ENCODE measurements at places on chromosomes 2 and 18.

DNA sequence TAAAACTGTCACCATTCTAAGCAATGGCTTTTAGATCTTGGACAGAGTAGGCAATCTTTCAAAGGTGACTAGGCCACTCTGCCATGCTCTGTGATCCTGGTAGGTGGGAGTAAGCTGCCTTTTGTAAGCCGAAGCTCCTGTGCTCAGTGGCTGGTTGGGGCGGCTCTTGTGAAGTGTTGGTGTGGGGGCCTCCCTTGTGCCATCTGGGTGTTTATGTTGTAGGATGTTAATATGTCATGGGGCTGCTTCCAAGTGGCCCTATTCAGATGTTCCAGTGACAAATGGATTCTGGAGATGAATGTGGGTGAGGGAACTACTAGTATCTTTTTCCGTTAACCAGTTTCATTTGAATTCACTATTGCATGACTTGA is 116.8 kb upstream of the SPRED2 start:
- DNase-seq, result no peak

- no peak for DNase-seq
These were observed 216.1 kb downstream of the TTC32 start for GRCh38 chr2:19685731-19686130.

- DNase-seq, result no peak
These were observed 1.1 kb upstream of the DGKD start for GRCh38 chr2:233353101-233353768.

DNA sequence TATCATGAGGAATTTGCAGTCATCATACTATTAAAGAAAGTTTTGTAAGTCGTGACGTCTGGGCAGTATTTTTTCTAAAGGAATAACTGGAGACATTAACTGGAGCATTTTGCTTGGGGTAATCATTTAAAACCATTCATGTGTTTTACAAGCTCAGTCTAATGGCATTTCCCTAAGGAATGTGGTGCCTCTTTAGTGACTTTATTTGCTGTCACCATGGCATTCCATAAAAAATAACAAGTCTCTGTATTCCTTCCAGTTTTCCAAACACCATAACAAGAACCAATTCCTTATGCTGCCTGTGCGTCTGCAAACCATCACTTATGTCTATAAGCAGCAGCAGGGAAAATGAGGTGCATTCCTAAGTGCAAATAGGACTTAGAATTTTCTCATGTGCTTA is 82.8 kb downstream of the EPB41L3 start:
- DNase-seq, result no peak

GRCh38 chr18:80120932-80121331 is 11.9 kb downstream of the ADNP2 start:
- no peak for DNase-seq

DNA sequence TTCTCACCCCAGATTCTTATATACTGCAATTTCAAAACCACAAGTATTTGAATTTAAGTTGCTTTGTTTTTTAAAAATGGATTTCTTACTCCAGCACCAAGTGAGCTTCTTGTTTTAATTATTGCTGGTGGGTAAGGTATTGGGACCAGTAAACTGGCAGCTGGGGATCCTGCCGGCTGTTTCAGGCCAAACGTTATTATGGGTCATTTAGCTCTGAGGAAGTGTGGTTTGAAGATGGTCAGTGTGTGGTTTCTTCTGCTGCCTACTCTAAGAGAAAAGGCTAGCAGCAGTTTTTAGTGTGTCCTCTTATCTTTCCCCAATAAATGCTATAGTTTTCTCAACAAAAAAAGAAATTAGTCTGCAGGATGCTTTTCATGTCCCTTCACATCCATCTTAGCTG is 30.6 kb downstream of the CFAP221 start:
- no peak for DNase-seq

- no peak for DNase-seq
These were observed 59.7 kb upstream of the DNMT3A start for GRCh38 chr2:25401307-25402026.

GRCh38 chr2:55478610-55479304 is 40.8 kb upstream of the CFAP36 start:
- no peak for DNase-seq

- no peak for DNase-seq
These were observed 77.3 kb upstream of the UPP2 start for GRCh38 chr2:158024288-158024898.

GRCh38 chr2:43890855-43891254 is 52.1 kb downstream of the ABCG8 start:
- DNase-seq, result no peak

DNA sequence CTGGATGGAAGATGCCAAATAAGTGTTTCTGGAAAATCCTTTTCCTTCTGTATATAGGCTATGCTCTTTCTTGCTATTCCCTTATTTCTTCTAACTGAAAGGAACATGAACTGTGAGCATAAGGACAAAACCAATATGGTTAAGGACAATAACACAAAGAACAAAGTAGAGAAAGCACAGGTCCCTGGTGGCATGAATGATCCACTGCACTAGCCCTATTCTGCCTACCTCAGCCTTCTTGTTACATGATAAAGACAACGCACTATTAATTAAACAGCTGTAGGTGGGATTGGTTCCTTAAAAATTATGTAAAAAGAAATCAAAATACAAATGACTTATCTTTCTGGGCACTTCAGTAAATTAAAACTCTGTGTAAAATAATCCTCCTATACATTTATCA is 1.9 kb upstream of the WDR75 start:
- DNase-seq, result no peak

DNA sequence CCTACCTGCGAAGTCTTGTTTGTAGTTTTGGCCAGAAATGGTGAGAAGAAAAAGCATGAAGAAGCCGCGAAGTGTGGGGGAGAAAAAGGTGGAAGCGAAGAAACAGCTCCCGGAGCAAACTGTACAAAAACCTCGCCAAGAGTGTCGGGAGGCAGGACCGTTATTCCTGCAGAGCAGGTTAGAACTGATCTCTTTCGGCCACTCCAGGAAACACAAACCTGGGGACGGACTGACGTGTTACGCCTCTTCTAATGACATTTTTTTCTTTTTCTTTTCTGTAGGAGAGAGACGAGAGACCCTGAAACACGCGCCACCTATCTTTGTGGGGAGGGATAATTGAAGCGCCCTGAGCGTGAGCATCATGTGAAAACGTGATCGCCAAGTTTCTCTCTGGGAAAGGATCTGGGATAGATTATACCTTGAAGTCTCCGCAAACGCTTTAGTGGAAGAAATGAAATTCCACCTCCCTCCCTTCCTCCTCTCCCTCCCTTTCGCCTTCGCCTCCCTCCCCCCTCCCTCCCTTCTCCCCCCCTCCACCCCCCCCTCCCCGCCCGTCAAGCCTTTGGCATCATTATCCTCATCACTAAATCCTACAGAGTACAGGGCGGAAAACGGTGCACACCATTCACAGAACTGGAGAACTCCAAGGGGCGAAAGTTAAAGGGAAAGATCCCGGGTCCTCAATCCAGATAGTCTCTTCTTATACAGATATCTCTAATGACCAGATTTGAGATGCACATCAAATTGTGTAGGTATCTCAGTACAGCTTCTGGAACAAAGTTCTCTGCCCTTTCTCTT is at the start of gene ZEB2:
Gene ZEB2, minus strand, starts transcription at position 186 of the 798 bp plus-strand sequence. CDS start 2,769 bp downstream, outside the sequence.
- no peak for DNase-seq

DNA sequence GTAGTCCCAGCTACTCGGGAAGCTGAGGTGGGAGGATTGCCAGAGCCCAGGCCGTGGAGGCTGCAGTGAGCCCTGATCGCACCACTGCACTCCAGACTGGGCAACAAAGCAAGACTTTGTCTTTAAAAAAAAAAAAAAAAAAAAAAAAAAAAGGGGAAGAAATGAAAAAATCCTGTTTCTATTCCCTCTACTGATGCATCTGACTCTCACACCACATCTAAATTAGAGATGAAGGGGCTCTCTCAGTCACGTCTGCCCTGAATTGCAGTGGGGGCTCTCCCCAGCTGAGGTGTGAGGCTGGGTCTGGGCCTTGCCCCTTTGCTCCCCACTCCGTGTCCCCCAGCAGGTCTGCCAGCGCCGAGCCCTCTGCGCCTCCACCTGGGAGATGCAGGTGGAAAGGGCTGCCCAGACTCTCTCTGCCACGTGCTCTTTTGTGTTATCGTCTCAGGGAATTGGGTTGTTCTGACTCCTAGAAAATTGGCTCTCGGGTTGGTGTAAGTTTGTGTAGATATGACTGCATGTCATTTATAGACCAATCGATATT is 30.2 kb downstream of the TRAPPC12 start:
- no peak for DNase-seq

DNA sequence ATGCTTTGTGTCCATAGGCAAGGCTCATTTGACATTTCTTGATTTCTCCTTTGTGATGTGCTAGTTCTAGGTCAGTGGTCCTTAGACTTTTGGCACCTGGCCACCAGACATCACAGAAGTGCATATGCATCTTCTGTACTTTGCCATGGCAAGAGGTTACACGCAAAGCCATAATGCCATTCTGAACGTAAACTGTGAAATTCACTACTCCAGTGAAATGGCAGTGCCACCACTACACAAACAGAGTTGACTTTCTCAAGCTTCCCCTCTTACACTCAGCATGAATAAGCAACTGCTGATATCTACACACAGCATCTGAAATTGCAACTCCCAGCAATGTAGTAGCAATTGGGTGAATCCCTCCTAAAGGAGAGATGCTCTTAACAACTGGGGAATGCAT is 729.3 kb downstream of the DPP10 start:
- DNase-seq, result no peak

- no peak for DNase-seq
These were observed 322.9 kb upstream of the KCNJ3 start for GRCh38 chr2:154375579-154375931.

DNA sequence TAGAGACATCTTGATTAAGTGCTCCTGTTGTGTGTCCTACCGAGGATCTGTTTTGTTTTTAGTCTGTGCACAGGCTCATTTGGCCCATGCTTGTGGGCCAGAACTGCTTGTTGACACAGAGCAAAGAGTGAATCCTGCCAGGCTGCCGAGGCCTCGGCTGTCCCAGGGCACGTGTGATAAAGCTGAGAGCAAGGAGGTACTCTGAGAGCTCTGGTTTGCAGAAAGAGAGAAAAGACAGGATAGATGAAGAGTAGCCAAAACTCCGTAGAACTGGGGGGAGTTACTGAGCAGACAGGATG is 175.1 kb downstream of the FAM210A start:
- DNase-seq, result no peak

GRCh38 chr2:240502430-240503121 is 55.2 kb downstream of the ANKMY1 start:
- no peak for DNase-seq

DNA sequence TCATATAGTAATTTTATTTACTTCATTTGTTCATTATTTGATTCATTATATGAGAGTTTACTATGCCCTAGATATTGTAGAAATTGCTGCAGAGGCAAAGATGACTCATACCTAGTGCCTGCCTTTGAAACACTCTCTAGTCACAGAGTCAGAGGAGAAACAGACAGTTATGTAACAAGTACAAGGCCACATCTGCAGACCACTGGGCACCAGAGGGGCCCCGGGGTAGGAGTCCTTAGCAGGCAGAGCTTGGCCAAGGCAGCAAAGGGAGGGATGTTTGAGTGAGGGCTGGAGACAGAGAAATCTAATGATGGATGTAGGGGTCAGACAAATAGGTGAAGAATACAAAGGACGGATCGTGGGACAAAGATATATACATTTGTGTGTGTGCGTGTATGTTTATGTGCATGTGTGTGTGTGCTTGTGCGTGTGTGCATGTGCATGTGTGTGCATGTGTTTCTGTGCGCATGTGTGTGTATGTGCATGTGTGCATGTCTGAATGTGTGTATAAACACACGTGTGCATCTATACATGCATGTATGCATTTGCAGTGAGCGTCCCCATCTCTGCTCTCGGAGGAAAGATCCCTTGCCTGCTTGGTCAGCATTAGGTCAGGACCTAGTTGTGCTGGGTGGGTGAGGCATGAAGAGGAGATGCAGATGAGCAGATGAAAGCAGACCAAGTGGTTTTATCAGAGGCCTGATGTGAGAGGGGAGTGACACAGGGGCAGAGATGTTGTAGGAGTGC is 170.6 kb upstream of the MYT1L start:
- no peak for DNase-seq

DNA sequence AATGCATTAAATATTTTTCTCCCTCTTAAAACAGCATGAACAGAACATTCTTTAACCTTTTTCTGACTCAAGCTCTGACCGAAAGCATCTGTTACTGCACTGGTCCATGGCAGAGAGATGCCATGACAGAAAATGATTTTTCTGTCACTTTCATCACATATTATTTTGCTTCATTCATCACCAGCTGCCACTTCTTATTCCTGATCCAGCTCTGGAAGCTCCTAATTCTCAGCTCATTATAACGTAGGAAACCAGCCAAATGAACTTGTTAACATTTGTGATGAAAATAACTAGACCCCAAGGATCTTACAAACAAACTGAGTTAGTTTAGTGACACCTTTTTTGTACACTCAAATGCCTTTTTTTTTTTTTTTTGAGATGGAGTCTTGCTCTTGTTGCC is 7.6 kb upstream of the CFLAR start:
- DNase-seq, result no peak

GRCh38 chr2:122755281-122755780 is 999.9 kb downstream of the TSN start:
- no peak for DNase-seq

GRCh38 chr2:120983344-120983743 is 247.7 kb downstream of the GLI2 start:
- DNase-seq, result no peak

All from GM12864 (cell line).